ENCODE measurements at places on chromosomes 5 and 9. TPM values are rescaled to one million over a fixed set of nuclear protein-coding genes. Genes with fewer than 3 reads are reported as not detected.

The SCGB3A2 gene
- not detected for polyA plus RNA-seq

The SLIT3 gene
- 49.7 TPM for polyA plus RNA-seq

The IFNA2 gene
- polyA plus RNA-seq = not detected

The CTNND2 gene
- 2.3 TPM for polyA plus RNA-seq

The TAF11L13 gene
- not detected for polyA plus RNA-seq

The SHC3 gene
- polyA plus RNA-seq = 2.7 TPM

The LRRC19 gene
- 17.0 TPM for polyA plus RNA-seq

The STPG3 gene
- 2.6 TPM for polyA plus RNA-seq

The TSC1 gene
- 65.4 TPM for polyA plus RNA-seq

The SMIM3 gene
- 23.4 TPM for polyA plus RNA-seq

The FAM200C gene
- 13.5 TPM for polyA plus RNA-seq

The STK32A gene
- polyA plus RNA-seq = 16.2 TPM

The KIF24 gene
- polyA plus RNA-seq = 6.1 TPM

The DDX46 gene
- 76.6 TPM for polyA plus RNA-seq

The CAMK4 gene
- polyA plus RNA-seq = 4.1 TPM

The CHMP5 gene
- polyA plus RNA-seq = 129 TPM

The C7 gene
- 167 TPM for polyA plus RNA-seq

The RNF20 gene
- polyA plus RNA-seq = 71.9 TPM

The RASEF gene
- 6.1 TPM for polyA plus RNA-seq

The NFIL3 gene
- polyA plus RNA-seq = 32.8 TPM

The GARNL3 gene
- polyA plus RNA-seq = 13.9 TPM

The PTPN3 gene
- polyA plus RNA-seq = 41.1 TPM

The MEIKIN gene
- polyA plus RNA-seq = not detected

The TPPP gene
- 3.9 TPM for polyA plus RNA-seq

The PCDHGB2 gene
- 3.8 TPM for polyA plus RNA-seq

The TEK gene
- polyA plus RNA-seq = 38.6 TPM

The PIP5K1B gene
- polyA plus RNA-seq = 6.3 TPM

The SAXO1 gene
- 0.29 TPM for polyA plus RNA-seq

The OR1Q1 gene
- polyA plus RNA-seq = not detected

The SPATA31A5 gene
- not detected for polyA plus RNA-seq

The FAT2 gene
- polyA plus RNA-seq = 4.6 TPM

The BAAT gene
- 0.36 TPM for polyA plus RNA-seq

The TMEFF1 gene
- polyA plus RNA-seq = 7.4 TPM

The KLHL3 gene
- polyA plus RNA-seq = 27.5 TPM

The PTGES2 gene
- polyA plus RNA-seq = 55.5 TPM

The HARS2 gene
- 46.8 TPM for polyA plus RNA-seq

The RANBP3L gene
- polyA plus RNA-seq = 6.2 TPM

The CCL28 gene
- 4.3 TPM for polyA plus RNA-seq

The PRXL2C gene
- polyA plus RNA-seq = 5.6 TPM

The SPINK13 gene
- polyA plus RNA-seq = 0.30 TPM

The FOXD4 gene
- 0.62 TPM for polyA plus RNA-seq

The TNFSF8 gene
- polyA plus RNA-seq = 0.46 TPM

The IL4 gene
- polyA plus RNA-seq = 0.38 TPM

The FRRS1L gene
- polyA plus RNA-seq = 3.1 TPM

The TAF11L10 gene
- not detected for polyA plus RNA-seq

The DELE1 gene
- polyA plus RNA-seq = 123 TPM

The SH2D3C gene
- 17.6 TPM for polyA plus RNA-seq

The GFPT2 gene
- 5.3 TPM for polyA plus RNA-seq

The PLPP7 gene
- polyA plus RNA-seq = 2.6 TPM

The ZFP62 gene
- 62.3 TPM for polyA plus RNA-seq

The NDFIP1 gene
- polyA plus RNA-seq = 121 TPM
